HT-29 (cell line): ENCODE measurements at places on chromosomes 2 and 18.
A peak's percentile ranks its signal among the peaks of the same experiment; 100 is the strongest.

GRCh38 chr2:217477583-217477982 is 525.2 kb downstream of the TNS1 start:
- DNase-seq = no peak

GRCh38 chr2:65638443-65638842 is 206.0 kb upstream of the SPRED2 start:
- DNase-seq = no peak

- DNase-seq = no peak
Observed at GRCh38 chr2:74702001-74702715, 48.1 kb downstream of the SEMA4F start.

GRCh38 chr2:233414777-233415570 is 60.7 kb downstream of the DGKD start:
- DNase-seq = no peak

DNA sequence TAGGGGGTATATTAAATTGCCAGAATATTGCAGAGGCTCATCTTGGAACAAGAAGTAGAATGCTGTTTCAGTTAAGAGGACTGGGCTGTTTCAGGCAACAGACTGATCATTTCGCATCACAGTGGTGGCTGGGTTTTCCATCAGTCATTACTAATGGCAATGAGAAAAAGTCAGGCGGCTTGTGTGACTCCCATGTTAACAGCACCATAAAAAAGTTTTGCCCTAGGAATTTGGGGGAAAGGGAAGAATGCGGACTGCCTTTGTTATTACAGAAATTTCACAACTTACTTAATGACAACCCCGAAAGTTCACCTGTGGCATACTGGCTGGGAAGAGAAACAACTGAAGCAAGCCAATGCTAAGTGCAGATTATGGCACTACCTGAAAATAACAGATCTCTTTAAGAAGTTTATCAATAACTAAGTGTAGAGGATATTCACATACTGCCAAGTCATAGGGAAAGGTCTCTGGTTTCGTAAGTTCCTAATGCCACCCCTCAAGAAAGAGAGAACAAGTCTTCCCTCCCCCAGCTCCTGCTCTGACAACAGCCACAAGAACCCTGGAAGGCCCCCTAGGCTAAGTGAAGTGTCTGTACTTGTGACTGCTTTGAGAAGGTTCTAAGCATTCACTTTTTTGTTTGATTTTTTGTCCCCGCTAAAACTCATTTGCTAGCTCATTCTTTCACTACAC is 40.5 kb upstream of the AP1S3 start:
- peak; percentile 48 for DNase-seq

DNA sequence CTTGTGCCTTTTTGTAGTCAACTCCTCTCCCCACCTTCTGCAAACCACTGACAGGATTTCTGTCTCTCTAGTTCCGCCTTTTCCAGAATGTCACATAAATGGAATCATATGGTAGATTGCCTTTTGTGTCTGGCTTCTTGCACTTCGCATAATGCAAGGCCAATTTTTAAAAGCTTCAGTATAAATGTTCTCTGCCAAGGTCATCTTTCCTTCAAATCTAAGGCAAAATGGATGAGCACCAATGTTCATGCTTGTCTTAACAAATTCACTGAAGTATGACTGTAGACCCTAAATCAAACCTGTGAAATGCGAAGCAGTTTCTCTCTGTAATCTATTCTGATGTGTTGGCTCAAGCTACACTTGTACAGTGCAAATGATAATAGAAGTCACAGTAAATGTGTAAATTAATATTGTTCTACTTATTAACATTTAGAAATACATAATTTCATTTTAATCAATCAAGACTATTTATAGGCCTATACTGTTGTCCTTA is 92.8 kb upstream of the GLS start:
- DNase-seq = no peak

- DNase-seq = no peak
Observed at GRCh38 chr2:222136106-222136630, 162.6 kb downstream of the PAX3 start.

DNA sequence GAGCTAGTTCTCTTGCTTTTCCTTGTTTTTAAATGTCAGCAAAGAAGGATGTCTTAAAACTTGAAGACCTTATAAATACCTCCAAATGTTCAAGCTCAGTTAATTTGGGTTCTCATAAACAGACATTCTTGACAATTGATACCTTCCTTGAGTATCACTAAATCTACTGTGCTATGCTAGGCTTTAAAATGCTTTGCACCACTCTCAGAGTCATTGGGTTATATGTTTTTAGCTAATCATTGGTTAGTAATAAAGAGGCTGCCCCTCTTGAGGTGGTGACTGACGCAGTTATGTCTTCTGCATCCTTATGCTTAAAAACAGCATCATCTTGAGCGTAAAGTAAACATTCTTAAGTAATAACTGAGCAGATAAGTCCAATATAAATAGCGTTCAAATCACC is 276.0 kb downstream of the AGPS start:
- DNase-seq = no peak

DNA sequence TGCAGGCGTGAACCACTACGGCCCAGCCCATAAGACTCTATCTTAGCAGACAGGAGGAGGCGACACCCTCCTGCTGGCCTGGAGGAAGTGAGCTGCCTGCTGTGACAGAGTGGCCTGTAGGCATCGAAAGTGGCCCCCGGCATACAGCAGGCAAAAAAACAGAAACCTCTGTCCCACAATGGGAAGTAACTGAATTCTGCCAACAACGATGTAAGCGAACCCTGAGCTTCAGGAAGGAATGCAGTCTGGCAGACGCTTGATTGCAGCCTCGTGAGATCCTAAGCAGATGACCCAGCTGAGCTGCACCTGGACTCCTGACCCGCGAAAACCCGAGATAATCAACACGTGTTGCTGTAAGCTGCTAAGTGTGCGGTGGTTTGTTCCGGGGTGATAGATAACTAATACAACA is 13.6 kb downstream of the MRO start:
- no peak for DNase-seq

- peak; percentile 38 for DNase-seq
Observed at GRCh38 chr2:125837128-125837527, 818.8 kb upstream of the GYPC start.

DNA sequence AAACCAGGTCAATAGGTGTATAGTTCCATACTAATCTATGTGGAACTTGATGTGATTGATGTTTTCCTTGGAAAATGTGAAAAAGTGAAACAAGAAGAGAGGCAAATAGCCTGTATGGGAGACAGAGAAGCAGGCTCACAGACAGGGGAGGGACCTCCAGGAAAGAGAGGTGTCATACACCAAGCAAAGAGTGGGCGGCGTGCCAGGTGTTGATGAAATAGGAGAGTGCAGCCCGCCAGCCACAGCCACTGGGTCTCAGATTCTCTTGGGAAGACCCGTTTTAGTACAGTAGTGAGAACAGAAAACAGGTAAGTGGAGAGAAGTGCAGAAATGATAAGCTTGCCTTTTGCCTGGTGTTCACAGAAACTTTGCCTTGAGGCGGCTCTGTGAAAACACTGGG is 301.9 kb downstream of the ZNF407 start:
- DNase-seq = no peak

DNA sequence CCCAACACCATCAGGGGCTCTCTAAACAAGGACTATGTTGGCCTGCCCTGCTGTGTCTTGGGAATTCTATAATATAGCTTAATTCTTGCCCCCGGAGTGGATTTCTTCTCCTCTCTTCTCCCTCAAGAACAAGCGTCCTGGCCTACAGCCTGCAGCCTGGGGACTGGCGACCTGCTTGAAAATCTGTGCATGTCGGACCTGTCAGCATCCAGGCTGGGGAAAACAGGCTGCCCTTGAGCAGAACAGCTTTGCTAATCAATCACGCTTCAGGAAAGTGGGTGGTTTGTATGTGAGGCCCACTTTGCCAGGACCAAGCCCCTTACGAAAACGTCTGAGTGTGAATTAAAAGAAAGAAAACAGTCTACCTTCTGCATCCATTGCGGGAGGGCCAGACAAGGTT is 116.7 kb downstream of the BCL2 start:
- DNase-seq = no peak

- DNase-seq = no peak
Observed at GRCh38 chr2:68377137-68377780, 12.2 kb downstream of the PLEK start.

GRCh38 chr2:197442857-197443256 is 8.0 kb upstream of the SF3B1 start:
- no peak for DNase-seq

- DNase-seq = no peak
Observed at GRCh38 chr2:73949802-73950201, 23.1 kb downstream of the DGUOK start.

GRCh38 chr18:46546111-46546640 is 110.8 kb downstream of the LOXHD1 start:
- DNase-seq = no peak

DNA sequence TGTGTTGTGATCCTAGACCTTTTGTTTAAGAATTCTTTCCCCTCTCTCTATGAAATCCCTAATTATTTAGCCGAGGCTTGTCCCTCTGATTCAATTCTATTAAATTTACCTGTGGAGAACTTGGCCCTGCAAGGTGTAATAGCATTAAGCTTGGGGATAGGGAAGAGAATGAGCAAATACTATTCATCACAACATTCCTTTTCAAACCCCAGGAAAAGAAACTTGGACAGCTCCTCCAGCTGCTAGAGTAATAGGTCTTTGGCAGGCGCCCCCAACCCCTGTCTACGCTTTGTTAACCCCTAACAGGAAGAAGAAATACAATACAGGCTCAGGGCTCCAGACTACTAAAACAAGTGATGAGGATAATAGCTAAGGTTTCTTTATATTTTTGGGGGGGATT is 957.0 kb downstream of the CPS1 start:
- DNase-seq = no peak

DNA sequence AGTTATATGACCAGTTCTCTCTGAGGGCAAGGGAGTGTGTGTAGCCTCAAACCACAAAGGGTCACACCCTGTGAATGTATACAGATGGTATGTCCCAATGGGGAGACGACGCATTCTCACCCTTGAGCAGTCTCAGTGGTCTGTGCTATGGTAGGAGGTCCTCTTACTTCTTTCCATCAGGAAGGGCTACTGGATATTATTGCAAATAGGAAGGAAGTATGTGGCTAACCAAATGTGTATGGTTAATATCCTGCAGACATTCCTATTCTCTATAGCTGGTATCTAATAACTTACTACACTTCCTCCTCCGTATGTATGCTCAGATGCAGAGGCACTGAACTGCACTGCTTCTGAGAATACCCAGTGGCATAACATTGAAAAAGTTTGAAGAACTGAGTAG is 306.7 kb upstream of the CCDC68 start:
- DNase-seq = no peak

- no peak for DNase-seq
Observed at GRCh38 chr2:65199891-65200290, 27.7 kb upstream of the ACTR2 start.

DNA sequence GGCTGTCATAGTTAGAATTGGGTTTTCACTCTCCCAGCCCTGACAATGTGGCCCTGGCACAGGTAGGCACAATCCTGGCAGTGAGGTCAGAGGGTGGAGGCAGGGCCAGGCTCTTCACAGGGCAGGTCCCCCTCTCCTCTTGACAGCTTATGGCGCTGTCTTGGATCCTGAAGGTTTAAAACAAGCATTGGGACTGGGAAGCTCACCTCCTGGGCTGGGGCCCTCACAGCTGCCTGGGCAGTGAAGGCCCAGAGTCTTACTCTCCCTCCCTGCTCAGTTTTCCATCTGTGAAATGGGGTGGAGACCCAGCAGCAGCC is 23.3 kb downstream of the LBH start:
- no peak for DNase-seq

- DNase-seq = peak; percentile 68
Observed at GRCh38 chr2:128318776-128319464, at the start of gene HS6ST1. Gene HS6ST1 (minus strand): TSS chr2:128318868. CDS start chr2:128318563, 305 bp downstream.

GRCh38 chr2:168773719-168774521 is 28.5 kb upstream of the NOSTRIN start:
- DNase-seq = peak; percentile 67

DNA sequence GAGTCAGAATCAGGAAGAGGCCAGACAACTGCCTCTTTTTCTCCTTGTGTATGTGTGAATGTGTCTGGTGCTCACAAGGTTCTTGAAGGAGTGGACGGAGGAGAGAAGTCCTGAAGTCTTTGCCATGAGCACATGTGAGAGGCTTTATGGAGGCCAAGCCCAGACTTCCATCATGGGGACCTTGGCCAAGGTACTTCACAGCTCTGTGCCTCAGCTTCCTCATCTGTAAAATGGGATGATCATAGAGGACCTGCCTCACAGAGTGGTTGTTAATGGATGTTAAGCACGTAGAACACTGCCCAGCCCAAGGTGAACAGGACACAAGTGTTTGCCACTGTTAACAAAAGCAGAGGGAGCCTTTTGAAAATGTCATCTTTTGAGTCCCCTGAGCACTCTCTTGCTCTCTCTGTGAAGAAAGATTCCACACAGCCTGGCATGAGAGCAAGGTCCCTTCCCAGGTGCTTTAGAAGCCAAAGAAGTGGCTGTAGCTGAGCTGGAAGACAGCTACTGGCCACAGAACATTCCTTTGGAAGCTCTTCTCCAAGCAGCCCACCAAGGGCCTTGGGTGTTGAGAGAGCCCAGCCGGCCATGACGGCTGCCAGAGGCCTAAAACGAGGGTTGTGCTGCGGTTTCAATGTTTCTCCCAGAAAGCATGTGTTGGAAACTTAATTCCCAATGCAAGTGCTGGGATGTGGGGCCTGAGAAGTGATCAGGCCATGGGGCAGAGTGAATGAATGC is 41.8 kb upstream of the ASPRV1 start:
- DNase-seq = no peak

GRCh38 chr2:70852824-70853223 is 17.2 kb upstream of the CD207 start:
- DNase-seq = no peak

- DNase-seq = no peak
Observed at GRCh38 chr2:13252615-13253014, 535.9 kb downstream of the TRIB2 start.

GRCh38 chr18:60982329-60982695 is 350.9 kb upstream of the CDH20 start:
- DNase-seq = no peak

DNA sequence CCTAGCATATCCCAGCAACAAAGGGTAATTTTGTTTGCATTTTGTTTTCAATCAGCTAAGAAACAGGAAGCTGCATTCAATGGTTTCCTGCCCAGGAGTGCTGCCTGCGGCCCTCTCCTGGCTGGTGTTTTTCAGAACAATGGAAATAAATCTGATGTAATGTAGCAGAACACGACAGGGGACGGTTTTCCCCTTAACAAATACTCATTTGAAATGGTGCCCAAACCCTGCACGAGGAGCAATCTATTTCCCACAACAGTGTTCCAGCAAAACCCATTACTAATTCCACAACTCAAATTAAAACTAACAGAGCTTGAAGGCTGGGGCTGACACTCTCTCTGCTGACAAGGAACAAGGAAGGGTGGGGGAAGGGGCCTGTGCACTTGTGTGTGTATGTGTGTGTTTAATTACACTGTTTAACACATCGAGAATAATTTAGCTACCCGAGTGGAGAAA is 8.7 kb downstream of the CAPN13 start:
- no peak for DNase-seq

GRCh38 chr2:169928463-169928864 is 101.2 kb downstream of the UBR3 start:
- DNase-seq = peak; percentile 71

DNA sequence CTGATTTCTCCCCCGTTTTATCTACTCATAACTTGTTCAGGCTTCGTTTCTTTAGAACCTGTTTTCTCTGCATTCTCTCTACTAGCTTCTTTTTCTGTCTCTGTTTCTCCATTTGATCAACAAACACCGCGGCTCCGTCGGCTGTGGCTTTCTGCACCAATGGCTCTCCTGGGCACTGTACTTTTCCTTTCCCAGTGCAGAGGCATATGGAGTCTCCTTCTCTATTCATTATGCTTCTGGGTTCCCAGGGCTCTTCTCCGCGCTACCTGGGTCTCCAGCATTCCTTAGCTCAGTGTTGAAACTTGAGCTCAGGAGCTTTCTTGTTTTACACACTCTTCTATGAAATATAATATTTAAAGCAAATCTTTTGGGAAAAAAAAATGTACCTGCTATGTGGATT is 196.6 kb upstream of the SOX11 start:
- DNase-seq = no peak
